ENCODE measurements at places on chromosomes 4 and X.

- DNase-seq = no peak
Observed at GRCh38 chr4:87657525-87657924, 7.4 kb downstream of the DMP1 start.

DNA sequence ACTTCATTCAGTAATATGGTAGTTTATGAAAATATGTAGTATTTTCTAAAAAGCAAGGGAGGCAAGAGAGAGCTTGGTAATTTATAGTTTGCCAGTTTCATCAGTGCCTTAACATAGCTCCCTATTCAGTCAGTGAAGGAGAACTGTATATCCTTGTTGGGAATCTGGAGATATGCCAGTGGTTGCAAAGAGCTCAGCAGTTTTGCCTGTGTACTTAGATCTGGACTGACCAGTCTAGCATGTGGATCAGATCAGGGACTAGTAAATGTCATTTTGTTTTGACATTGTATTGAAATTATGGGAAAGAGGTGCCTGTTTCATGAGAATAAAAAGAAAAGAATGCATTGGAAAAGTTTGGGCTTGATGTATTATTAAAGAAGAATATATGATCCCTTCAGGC, 88.6 kb downstream of the ZIC3 start:
- DNase-seq = no peak

GRCh38 chr4:47736555-47736954, 101.3 kb downstream of the CORIN start:
- DNase-seq = no peak

- no peak for DNase-seq
Observed at GRCh38 chr4:133151691-133152329, 2.7 kb downstream of the PCDH10 start.

GRCh38 chr4:169372791-169373190, 102.0 kb upstream of the SH3RF1 start:
- no peak for DNase-seq

GRCh38 chrX:47366041-47366722, 4.2 kb upstream of the ZNF157 start:
- DNase-seq = peak; percentile 68

DNA sequence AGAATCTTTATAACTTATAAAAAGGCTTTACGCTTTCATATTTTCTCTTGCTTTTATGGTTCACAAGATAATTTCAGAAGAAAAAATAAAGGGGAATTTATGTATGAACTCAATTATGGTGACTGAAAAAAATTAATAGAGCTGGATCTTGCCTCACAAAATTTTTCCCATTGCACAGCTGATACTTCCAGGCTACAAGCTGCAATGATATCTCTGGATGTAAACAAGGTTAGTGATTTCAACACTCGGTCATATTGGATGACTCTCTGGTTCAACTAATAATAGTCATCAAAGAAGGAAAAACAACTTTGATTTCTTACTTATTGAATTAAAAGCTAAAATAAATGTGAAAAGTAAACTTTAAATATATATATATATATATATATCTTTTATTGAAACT, 868.0 kb downstream of the FAT4 start:
- DNase-seq = no peak

GRCh38 chr4:61596606-61597340, 396.6 kb downstream of the ADGRL3 start:
- DNase-seq = no peak

DNA sequence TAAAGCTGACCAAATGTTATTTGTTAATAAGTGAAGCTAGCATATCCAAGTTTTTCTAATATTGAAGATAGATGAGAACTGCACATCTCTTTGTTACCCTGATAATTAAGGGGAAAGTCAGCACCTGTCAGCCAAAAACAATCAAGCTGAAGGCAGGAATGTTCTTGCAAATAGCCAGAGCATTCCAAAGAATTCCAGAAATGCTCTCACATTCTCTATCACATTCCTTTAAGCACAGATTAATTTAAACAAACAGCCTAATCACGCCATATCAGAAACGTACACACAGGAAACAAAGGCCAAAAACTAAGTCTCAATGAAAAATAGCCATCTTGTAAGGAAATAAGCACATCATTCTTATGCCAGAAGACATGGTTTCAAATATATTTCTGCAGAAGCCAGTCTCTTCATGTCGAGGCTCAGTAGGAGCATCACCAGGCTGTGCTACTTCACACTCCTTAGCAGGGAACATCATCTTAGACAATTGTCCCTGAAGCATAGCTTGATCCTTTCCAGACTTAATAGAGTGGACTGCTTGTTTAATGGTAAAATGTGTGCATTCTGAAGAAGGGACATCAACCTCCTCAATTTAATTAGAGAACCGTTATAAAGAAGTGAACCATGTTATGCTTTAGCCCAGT, 252.9 kb upstream of the TTC29 start:
- no peak for DNase-seq

GRCh38 chr4:146098978-146099377, 76.5 kb upstream of the LSM6 start:
- DNase-seq = no peak

DNA sequence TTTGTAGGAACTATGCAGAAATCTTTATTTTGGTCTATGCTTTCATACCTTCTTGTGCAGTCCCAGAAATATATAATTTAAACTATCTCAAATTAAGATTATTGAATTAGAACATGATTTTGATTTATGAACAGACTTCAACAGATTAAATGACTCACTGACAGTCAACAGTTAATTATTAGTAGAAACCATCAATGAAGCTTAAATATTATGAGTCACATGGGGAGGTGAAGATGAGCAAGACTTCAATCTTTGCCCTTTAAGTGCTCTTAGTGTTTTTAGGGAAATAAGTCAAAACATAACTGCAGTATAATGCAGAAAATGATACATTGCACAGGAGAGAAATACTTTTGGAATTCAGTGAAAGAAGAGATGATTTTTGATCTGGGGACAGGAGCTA, 81.5 kb upstream of the BMP3 start:
- no peak for DNase-seq

GRCh38 chr4:107130157-107130556, 94.0 kb upstream of the DKK2 start:
- no peak for DNase-seq

- DNase-seq = no peak
Observed at GRCh38 chr4:152166567-152166966, 369.3 kb downstream of the FBXW7 start.

- DNase-seq = no peak
Observed at GRCh38 chrX:129808829-129809796, 29.4 kb downstream of the SASH3 start.

GRCh38 chr4:88465653-88466192, 8.8 kb downstream of the HERC5 start:
- DNase-seq = no peak

DNA sequence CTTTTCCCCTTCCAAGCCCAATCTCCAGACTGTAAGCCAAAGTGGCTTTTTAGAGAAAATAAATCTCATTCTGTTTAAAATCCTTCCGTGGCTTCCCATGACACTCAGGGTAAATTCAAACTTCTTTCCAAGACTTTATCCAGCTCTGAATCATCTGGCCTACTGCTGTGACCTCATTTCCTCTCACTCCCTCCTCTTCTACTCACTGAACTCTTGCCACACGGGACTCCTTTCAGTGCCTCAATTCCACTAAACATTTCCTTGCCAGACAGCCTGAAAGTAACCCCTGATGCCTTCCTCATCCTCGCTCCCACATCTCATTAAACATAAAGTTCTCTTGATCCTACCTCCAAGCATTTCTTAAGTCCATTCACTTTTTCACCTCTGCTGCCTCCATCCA, 27.8 kb upstream of the RNF128 start:
- no peak for DNase-seq

- no peak for DNase-seq
Observed at GRCh38 chrX:14718403-14718802, 154.5 kb downstream of the FANCB start.

DNA sequence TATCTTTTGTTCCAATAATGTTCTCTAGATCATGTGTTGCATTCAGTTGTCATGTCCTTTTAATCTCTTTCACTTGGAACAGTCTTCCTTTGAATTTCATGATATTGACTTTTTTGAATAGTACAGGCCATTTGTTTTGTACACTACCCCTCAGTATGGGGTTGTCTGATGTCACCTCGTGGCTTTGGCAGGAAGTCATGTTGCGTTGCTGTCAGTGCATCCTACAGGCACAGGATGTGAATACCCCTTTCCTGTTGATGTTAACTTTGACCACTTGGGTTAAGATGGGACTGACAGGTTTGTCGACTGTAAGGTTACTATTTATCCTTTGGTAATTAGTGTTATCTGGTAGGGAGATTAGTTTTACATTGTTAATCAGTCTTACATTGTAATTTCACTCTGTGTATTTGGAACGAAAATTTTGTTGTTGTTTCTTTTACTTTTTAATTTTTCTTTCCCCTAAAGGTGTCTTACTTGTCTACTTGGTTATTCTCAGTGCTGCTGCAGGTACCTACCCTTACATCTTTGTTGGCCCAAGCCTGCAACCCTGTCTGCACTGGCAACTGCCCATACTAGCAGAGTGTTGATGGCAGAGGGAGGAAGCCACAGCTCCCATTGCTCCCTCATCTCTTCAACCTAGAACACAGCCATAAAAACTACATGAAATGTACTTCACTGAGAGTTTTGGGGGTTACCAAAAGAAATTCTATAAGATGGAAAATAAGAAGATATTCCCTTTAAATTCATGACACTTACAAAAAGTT, 14.7 kb upstream of the ATP8A1 start:
- DNase-seq = peak; percentile 49

GRCh38 chrX:37767430-37767829, 12.4 kb upstream of the CYBB start:
- no peak for DNase-seq

DNA sequence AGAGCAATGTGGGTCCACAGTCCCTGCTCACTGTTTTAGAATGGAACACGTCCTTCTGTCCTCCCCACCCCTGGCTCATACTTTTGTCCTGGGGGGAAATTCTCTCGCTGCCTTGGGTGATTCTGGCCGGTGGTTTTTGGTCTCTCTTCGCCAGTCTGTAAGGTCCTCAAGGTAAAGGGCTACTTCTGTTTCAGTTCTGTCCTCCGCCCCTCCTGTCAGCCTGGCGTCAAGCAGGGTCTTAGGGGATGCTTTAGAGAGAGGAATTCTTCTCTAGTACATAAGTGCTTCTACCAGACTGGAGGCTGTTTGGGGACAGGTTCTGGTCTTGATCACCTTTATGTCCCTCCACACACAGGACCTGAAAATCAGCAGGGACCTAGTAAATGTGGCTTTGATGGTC, 617 bp upstream of the MRFAP1L1 start:
- no peak for DNase-seq

- DNase-seq = no peak
Observed at GRCh38 chr4:5379895-5380294, 328.5 kb downstream of the EVC2 start.

GRCh38 chr4:25448379-25449109, 71.5 kb downstream of the ANAPC4 start:
- no peak for DNase-seq

GRCh38 chr4:7426525-7427171, 8.1 kb downstream of the PSAPL1 start:
- no peak for DNase-seq

- DNase-seq = no peak
Observed at GRCh38 chr4:40516651-40517050, 113.0 kb downstream of the RBM47 start.

DNA sequence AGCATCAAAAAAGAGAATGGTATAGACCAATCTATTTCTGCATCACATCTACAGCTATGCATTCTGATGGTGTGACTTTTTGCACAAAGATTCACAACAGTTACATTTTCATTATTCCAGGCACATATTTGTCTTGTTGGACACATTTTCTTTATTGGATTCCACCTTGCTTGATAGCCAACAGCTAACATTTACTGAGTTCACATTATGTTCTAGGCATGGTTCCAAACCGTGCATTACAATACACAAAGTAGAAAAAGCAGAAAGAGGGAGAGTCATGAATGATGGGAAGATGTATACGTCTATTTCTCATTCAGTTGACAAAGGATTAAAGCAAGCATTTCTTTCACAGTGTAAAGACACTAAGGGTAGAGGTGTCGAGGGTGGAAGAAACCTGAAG, 22.9 kb upstream of the CLGN start:
- no peak for DNase-seq

GRCh38 chr4:138494931-138495330, 252.8 kb upstream of the SLC7A11 start:
- no peak for DNase-seq

DNA sequence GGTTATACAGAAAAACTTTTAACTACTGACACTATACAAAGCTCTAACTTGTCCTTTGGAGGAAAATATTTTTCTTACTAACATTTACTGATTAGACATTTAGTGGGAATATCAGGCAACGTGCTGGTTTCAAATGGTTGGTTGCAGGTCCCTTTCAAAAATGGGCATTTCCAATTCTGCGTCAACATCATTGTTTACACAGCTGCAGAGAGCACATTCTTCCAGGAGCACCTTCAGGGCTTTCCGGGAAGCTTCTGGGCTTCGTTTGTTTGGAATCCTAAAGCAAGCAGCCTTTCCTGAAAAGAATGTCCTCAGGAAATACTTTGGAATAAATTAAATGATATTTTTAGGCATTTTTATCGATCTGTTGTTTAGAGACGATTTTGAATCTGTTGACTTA, 289.7 kb downstream of the TRIML1 start:
- no peak for DNase-seq

DNA sequence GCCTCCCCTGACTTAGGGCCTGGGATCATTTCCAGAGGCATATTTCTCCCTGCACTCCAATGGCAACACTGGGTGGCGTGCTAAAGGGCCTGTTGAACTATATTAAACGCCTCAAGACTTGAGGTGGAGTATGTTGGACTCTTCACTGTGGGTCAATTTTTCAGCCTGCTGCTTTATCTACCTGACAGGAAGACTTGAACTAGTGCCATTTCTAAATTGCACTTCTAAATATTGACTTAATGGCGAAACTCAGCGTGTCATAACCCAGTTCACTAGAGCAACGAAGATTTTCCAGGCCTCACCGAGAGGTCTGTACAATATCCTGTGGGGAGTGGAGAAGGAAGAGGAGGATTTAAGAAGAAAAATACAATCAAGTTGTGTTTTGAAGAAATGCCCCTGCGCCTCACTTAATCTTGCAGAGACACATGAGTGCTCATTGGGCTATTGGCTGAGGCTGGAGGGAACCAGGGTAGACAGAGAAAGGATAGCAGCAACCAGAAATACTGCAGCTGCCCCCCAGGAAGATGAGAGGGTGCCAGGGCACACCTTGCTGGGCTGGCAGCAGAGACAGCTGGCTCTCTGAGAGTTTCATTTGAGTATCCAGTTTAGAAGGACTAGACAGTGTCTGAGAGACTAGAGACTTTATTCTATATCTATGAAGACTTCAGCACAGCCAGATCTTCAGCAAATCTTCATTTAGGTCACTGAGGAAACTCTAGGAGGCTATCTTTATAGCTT, 67.4 kb downstream of the ENPP6 start:
- DNase-seq = no peak

DNA sequence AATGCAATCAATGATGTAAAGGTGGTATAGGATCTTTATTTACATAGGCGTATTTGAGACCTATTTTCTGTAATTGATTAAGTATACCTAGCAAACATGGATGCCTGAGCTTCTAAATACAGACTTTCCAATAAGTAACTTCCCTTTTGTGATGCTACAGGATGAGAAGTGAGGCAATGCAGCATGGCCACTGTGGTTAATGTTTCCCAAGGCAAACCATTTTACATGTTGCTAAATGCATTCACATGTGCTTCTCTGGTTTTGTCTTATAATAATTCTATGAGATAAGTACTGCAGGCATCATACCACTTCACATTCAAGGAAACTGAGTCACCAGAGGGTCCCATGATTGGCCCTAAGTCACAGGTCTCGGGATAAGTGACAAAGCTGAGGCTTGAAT, 35.7 kb upstream of the NKX3-2 start:
- no peak for DNase-seq

Data from CD4-positive, alpha-beta T cell treated with Interleukin-6 at 100 ng/mL for 8 hours (primary cell).